ENCODE measurements at places on chromosomes 11 and 22. TPM values are rescaled to one million over a fixed set of nuclear protein-coding genes. Genes with fewer than 3 reads are reported as not detected.

LYVE1 gene
- 86.0 TPM for total RNA-seq

OR4P4 gene
- total RNA-seq, result not detected

TSGA10IP gene
- total RNA-seq, result 0.24 TPM

SCUBE2 gene
- total RNA-seq, result 2.0 TPM

OR10A3 gene
- total RNA-seq, result not detected

MADD gene
- 43.4 TPM for total RNA-seq

PLA2G3 gene
- not detected for total RNA-seq

NKAPD1 gene
- total RNA-seq, result 15.8 TPM

ZP1 gene
- total RNA-seq, result 0.50 TPM

SESN3 gene
- total RNA-seq, result 41.8 TPM

SCGB1D2 gene
- not detected for total RNA-seq

KCNJ1 gene
- total RNA-seq, result not detected

DNA sequence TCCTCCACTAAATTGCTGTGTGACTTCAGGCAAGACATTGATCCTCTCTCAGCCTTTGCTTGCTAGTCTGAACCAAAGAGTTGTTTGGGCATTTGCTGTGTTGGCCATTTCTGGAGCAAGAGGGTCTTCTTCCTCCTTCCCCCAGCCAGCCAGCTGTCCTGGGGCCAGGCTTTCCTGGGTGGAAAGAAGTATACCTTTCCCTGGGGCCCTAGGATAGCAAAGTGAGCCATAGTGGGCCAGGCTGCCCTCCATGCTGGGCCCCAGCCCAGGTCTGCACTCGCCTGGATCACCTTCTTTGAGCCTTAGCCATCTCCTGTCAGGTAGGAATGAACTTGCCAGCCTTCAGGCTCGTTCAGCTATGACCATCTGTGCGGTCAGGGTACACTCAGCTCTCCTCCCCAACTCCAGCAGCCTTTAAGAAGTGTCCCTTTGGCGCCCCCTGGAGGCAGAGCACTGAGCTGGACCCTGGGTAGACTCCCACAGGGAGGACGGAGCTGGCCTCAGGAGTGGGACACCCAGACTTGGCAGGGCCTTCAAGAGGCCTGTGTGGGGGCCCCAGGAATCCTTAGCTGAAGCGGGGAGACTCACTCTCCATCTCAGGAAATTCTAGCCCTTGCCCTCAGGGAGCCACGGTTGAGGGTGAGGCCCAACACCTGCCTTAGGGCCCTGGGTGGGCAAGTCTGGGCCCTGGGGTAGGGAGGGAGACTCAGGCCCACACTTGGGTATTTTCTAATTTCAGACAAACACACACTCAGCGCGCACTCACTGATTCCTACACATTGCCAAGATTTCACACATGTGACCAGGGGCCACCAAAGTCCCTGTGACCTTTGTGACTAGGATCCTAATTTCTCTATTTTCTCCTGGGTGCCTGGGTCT, 35.6 kb upstream of the TPBGL start:
- peak; percentile 87 for DNase-seq

GRCh38 chr11:61749591-61750217, 2.7 kb upstream of the MYRF start:
- no peak for DNase-seq

- no peak for DNase-seq
Measured at GRCh38 chr11:70319396-70320076, 49.0 kb downstream of the PPFIA1 start.

- no peak for DNase-seq
Measured at GRCh38 chr22:35984183-35985175, 44.1 kb downstream of the RBFOX2 start.

- no peak for DNase-seq
Measured at GRCh38 chr22:28143961-28144745, 225.1 kb upstream of the PITPNB start.

GRCh38 chr11:86291466-86292262, 10.4 kb upstream of the HIKESHI start:
- peak; percentile 43 for DNase-seq

- no peak for DNase-seq
Measured at GRCh38 chr22:20242393-20243175, 25.5 kb downstream of the RTN4R start.

GRCh38 chr11:130706572-130706971, 209.7 kb downstream of the SNX19 start:
- no peak for DNase-seq

DNA sequence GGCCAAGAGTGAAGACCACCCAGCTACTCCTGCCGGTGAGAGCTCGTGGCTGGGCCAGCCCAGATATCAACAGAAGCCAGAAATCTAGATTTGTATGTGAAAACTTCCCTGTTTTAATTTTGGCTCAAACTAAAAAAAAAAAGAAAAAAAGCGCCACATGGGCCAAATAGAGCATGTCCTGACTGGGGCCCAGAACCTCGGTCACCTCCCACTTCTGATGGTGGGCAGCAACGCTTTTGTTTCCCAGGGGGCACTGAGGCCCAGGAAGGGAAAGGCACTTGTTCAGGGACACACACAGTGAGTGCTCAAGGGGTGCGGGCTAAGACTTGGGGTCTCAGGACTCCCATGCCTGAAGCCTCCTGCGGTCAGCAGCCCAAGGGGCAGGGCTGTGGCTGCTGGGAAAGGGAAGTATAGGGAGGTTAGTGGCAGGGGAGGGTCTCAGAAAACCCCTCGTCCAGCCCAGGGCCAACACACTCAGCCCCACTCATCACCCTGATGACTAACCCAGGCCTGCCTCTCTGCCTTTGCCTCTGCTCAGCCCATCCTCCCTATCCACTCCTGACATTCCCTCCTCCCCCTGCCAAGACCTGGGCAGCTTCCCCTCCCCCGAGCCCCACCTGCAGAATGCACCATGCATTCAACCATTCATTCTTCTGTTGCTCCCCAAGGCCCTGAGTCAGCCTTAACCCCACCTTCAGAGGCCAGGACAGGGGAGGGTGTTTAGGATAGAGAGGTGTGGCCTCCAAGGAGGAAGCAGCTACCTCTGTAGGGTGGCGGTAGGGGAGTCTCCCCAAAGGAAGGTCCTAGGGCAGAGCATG, 30.0 kb upstream of the TCF20 start:
- no peak for DNase-seq

GRCh38 chr11:74534216-74534945, 40.9 kb upstream of the LIPT2 start:
- no peak for DNase-seq

DNA sequence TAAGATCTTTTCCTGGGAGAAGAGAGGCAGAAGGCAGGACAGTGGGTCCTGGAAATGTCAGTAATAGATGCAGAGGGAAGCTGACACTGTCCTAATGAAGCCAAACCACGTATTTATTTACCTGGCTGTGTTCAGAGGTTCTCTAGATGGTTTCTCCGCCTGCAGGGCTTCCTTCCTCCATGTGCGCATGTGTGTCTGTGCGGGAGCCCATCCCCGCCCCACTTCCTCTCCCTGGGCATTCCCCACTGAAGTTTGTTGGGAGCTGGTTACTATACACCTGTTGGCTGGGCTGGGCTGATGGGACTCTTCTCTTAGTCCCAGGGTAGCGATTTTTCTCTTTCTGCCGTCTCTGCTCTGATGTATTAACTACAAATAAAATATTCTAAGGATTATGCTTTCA, 204.9 kb upstream of the TBCEL start:
- no peak for DNase-seq

GRCh38 chr11:78318321-78319114, 99.1 kb downstream of the GAB2 start:
- DNase-seq, result no peak

DNA sequence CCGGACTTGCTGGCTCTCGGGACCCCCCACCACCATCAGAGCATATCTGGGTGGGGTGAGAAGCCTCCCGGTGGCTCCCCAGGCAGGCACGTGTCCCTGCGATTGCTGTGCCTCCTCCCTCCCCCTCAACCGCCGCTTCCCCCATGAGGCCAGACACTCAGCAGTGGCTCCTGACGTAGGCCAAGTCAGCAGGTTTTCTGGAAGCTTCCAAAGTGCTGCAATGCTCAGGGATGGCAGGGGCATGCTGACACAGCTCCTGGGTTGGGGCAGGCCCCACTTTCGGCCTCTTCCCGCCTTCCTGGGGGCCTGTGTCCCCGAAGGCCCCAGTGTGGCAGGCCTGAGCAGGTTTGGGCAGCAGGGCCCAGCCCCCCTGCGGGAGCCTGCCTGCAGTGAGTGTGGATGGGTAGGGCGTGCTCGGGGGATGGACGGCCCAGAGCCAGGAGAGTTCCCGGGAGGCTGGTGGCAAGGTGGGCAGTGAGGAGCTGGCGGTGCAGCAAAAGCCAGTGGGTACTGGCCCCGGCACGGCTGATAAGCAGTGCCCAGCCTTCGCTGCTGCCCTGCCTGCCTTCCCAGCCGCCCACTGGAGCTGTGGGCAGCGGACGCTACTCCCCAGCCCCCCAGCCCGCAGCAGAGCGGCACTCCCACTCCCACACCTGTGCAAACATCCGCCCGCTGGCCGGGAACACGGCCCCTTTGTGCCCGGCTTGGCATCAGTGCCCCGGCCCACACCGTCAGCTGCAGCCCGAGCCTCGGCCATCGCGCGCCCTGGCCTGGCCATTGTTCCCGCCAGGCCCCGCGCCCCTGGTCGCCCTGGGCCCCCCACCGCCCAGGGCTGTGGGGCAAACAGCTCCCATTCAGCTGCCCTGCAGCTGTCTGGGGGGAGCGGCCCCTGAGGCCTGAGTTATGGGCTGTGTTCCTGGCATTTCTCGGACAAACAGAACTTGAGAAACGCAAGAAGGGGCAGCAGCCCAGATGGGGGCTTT, 125.0 kb downstream of the KCNQ1OT1 start:
- DNase-seq, result peak; percentile 13

DNA sequence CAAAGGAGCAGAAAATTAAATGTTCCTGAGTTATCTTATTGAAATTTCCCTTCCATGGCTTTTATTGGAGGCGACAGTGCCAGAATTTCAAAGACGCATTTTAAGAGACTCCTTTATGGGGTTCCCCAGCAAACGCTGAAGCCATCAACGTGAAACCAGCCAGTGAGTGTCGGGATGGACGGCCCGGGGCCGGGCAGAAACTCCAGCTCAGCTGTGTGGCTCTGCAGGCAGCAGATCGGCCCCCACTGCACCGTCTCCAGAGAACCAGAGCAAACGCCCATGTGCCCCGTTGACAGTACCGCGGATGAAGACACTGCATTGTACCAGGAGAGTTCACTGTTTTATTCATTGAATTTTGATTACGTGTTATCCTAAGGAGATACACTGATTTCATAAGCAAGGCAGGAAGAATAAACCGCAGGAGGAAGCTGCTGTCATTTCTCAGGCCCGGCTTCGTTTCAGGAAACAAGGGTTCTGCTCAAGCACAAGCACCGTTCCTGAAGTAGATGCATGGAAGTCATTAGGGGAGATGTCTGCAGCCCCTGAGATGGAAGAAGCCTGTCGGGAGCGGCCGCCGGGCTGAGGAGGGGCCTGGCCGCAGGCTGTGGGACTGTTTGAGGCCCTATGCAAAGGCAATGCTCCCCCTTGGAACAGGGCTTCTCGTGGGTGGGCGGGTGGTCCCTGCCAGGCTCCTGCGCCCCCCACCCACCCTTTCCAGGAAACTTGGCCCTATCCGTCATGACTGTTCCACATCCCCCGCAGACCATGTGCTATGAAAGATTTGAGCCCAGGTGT, 639.7 kb downstream of the TBC1D22A start:
- no peak for DNase-seq

GRCh38 chr11:108525161-108525560, 27.0 kb upstream of the POGLUT3 start:
- DNase-seq, result no peak
